Posterior cingulate gyrus (tissue), 11 donors: ENCODE measurements at places on chromosomes 1 and 21.

DNA sequence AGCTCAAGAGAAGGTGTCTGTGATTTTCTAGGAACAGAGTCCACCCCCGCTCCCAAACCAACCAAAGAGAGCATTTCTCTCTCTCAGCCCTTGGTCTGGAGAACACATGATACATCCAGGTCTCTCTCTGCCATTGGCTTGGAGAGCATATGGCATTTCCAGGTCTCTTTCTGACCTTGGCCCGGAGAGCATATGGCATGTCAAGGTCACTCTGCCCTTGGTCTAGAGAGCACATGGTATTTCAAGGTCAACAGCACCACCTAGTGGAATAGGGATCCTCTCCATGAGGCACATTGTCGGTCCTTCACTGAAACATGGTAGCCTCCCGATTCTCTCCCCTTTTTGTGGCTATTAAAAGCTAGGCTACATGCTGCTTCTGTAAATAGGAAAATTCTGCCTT is 437.7 kb upstream of the OLFM3 start:
- DNase-seq: no peak

DNA sequence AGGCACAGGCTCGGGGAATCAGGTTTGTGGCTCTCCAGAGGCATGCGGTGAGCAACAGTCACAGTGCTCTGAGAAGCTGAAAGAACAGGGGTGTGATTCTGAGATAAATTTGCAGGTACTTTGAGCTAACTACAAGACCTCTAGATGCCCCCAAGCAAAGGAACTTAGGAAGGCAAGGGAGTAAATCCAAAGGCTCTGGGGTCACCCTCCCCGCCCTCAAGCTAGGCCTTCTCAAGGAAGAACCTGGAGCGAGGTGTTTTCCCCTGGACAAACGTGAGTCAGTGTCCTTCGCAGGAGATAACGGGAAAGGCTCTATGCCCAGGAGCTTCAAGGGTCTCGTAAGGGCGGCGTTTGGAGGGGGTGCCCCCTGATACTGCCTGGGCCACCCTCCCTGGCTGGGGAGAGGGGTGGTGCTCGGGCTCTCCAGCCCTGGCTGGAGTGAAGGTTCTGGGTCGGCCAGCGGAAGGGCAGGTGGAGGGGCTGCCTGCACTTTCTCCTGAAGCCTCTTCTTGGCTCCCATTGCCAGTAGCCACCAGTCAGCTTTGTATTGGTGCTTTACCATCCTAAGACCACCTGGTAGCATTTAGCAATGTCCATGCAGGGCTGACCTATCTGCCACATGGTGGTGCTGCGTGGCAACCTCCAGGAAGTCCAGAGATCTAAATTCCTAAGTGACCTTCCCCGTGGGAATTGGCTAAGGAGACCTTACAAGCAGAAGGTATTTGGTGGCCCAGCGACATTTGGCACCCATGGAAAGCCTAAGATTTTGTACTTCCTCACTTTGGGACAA is 44.0 kb downstream of the GPR161 start:
- DNase-seq: no peak

- DNase-seq: no peak
Measured at GRCh38 chr1:70190180-70190579, 15.2 kb downstream of the LRRC40 start.

GRCh38 chr1:168320800-168321450 is 40.2 kb downstream of the TBX19 start:
- no peak for DNase-seq

GRCh38 chr1:230303822-230304221 is 122.3 kb downstream of the PGBD5 start:
- DNase-seq: no peak

- no peak for DNase-seq
Measured at GRCh38 chr1:59013276-59013927, 229.6 kb upstream of the JUN start.

GRCh38 chr1:99004254-99004860 is 304 bp downstream of the PLPPR5 start:
- DNase-seq: peak; percentile 75

GRCh38 chr1:54017979-54018378 is at the start of gene LDLRAD1:
Gene LDLRAD1, minus strand, starts transcription at chr1:54018186. Its CDS starts 74 bp downstream, at chr1:54018112.
- DNase-seq: no peak

GRCh38 chr1:6822530-6823359 is 37.5 kb downstream of the CAMTA1 start:
- DNase-seq: no peak

DNA sequence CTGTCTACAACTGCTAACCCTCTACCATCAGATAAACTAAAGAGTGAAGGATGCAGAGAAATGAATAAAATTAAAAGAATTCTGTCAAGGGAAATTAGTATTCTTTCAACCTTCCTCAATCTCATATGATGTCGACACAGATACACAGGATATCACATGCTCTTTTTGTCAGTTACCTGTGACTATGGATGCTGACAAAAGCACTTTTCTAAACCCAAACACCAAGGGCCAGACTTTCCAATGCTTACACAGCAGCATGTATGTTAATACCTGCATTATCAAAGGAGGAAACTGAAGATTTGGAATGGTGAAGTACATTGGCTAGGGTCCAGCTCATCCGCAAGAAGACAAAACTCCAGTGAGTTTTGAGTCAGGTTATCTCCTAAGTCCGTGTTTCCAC is 294.0 kb downstream of the SMYD3 start:
- no peak for DNase-seq

GRCh38 chr1:113928187-113928930 is 765 bp upstream of the HIPK1 start:
- no peak for DNase-seq

DNA sequence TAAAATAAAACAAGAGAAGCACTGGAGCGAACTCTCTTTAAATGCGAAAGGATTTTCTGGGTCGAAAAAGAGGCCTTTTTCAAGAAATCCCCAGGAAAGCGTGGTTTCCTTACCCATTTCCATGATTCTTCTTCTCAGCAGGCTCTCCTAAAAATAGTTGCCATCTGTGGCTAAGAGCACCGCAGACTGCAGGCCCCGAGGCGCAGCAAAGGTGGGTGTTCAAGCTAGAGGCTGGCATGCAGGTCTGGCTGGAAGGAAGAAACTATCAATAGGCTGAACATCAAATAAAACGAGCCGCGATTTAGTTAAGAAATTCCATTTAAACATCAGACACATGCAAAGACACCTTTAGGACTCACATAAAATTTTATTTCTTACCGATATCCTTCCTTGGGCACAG is 135.1 kb downstream of the ADAMTS1 start:
- DNase-seq: no peak

GRCh38 chr1:47438165-47439016 is 547 bp downstream of the FOXD2 start:
- no peak for DNase-seq

GRCh38 chr1:162633081-162633762 is 958 bp downstream of the DDR2 start:
- no peak for DNase-seq

DNA sequence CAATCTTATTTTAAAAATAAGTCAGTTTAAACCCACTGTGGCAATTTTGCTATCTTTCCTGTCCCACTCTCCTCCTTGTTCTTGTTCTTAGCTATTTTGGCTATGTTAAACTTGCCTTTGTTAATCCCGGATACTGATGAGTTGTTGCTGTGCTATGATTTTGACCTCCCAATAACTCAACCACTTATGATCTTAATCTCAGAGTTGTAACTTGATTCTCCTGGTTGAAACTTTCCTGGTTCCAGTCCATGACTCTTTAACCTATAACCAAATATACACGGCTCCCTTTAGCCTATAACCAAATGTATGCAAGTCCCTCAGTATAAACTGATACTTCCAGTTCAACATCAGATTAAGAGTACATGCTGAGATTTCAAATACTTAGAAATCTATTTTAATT is 15.6 kb upstream of the ACADM start:
- no peak for DNase-seq

GRCh38 chr1:111219557-111220286 is 7.8 kb upstream of the CHI3L2 start:
- no peak for DNase-seq

DNA sequence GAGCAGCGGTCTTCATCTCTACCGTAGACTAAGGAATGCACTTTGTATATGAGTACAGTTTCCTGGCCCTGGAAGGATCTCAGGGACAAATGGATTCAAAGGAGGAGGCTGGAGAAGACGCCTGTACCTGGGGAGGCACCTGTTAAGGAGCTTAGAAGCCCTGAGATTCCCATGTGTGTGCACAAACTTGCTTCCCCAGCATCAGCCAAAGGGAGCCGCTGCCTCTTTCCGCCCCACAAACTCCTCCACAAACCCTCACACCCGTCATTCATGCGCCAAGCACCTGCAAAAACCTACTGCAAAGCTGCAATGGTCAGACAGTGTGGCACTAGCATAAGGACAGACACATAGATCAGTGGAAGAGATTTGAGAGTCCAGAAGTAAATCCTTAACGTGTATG is 54.5 kb downstream of the RRAGC start:
- no peak for DNase-seq

- no peak for DNase-seq
Measured at GRCh38 chr1:114116086-114116485, 37.6 kb downstream of the SYT6 start.

GRCh38 chr1:93597709-93598108 is 83.9 kb downstream of the BCAR3 start:
- no peak for DNase-seq

DNA sequence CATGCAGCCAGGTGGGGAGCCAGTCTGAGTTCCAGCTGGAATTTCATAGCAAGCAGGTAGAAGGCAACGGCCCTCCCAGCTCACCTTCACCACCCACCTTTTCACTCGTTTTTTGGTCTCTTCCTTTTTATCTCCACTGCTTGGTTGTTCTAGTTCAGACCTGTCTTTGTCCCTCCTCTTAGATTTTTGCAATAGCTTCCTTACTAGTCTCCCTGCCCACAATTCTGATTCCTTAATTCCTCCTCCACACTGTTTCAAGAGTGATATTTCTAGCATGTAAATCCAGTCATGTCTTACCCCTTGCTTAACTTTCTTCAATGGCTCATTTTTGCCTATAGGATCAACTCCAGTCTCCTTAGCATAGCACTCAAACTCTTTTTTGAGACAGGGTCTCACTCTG is 119.6 kb downstream of the TMEM53 start:
- DNase-seq: no peak

GRCh38 chr1:185409763-185410528 is 92.9 kb upstream of the IVNS1ABP start:
- DNase-seq: no peak

GRCh38 chr1:16038620-16038912 is 5.0 kb upstream of the CLCNKB start:
- DNase-seq: no peak

DNA sequence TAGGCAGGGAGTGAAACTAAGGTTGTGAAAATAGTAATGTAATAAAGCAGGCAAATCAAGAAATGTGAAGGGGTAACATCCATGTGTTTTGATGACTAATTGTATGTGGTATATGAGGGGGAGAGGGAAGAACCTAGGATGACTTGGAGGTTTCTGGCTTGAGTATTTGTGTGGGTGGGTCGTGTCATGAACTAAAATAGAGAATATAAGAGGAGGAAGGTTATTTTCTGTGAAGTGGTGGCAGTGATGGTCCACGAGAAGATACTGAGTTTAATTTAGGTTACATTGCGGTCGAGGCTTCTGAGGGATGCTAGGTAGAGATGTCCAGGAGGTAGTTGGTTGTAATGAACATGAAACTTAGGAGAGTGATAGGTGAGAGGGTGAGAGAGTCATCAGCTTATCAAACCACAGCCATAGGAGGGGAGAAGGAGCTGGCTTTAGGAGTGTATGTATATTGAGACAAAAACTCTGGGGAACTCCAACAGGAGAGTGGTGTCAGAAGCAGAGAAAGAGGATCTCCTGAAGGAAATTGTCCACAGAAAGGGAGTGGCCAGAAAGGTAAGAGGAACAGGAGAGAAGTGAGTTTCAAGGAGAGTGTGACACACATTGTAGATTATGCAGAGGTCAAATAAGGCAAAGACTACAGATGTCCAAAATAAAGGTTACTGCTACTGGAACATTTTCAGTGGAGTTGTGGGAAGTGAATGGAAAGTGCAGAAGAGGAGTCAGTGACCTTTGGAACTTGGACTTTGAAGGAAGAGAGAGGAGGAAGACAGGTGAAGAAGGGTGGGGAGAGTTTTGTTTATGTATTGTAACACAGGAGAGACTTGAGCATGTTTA is 89.0 kb upstream of the MACF1 start:
- no peak for DNase-seq

GRCh38 chr1:88773540-88774150 is 89.6 kb downstream of the PKN2 start:
- DNase-seq: no peak

- no peak for DNase-seq
Measured at GRCh38 chr1:181318022-181318857, 165.1 kb upstream of the CACNA1E start.

DNA sequence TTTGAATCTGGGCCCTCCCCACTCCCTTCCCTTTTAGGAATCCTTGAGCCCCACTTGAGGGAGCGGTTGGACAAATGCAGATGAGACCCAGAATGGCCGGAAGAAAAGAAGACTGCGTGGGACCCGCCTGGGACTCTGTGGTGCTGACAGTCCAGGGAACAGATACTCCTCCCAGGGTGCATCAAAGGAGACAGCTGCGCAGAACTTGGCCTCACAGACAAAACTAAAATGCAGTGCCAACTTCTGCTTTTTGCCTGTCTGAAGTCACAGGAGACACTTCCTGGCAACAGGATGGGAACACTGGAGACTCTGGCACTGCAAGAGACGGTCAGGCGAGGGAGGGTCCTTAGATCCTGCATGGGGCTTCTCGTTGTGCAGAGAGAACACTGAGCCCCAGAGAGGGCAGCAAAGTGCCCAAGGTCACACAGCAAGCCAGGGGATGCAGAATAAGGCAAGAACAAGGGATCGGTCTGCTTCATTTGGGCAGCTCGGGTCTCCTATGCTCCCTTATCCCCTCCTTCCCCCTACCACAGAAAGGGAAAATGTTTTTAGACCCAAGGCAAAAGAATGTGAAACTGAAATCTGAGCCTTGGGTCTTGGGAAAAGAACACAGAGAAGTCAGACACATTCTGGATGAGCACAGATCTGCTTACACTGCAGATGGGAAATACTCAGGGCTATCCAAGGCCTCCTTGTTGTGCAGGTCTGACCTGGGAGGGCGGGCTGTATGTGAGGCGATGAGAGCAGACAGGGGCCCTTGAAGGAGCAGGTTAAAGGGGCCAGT is 182.4 kb downstream of the TRABD2B start:
- no peak for DNase-seq

GRCh38 chr1:112698366-112699310 is 8.3 kb downstream of the RHOC start:
- no peak for DNase-seq
